ENCODE measurements at places on chromosomes 16 and 17. TPM values are rescaled to one million over a fixed set of nuclear protein-coding genes. Genes with fewer than 3 reads are reported as not detected.

DNA sequence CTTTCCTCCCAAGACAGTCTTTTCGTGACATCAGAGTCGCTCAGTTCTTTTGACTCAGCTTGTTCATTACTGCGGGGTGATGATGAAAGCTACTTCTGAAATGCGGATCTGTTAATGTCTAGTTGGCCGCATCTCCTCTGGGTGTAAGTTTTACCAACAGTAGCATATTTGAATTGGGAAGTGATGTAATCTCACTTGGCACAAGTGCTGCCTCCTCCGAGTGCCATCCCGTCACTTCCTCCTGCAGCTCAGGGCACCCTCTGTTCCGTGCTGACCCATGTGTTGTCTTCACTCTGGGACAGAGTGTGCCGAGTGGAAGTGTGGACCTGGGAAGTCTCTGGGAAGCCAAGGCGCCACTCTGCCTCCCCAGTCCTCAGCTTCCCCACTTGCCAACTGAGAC lies 8.9 kb downstream of the ADAD2 start:
- DNase-seq, result peak; percentile 76

- DNase-seq, result no peak
Observed at GRCh38 chr17:57823469-57824401, 26.1 kb downstream of the MRPS23 start.

- DNase-seq, result no peak
Observed at GRCh38 chr16:74046524-74046923, 250.1 kb upstream of the PSMD7 start.

Gene PERCC1
- total RNA-seq, result not detected

GRCh38 chr17:74458835-74459234 lies 7.6 kb upstream of the CD300A start:
- peak; percentile 9 for DNase-seq

DNA sequence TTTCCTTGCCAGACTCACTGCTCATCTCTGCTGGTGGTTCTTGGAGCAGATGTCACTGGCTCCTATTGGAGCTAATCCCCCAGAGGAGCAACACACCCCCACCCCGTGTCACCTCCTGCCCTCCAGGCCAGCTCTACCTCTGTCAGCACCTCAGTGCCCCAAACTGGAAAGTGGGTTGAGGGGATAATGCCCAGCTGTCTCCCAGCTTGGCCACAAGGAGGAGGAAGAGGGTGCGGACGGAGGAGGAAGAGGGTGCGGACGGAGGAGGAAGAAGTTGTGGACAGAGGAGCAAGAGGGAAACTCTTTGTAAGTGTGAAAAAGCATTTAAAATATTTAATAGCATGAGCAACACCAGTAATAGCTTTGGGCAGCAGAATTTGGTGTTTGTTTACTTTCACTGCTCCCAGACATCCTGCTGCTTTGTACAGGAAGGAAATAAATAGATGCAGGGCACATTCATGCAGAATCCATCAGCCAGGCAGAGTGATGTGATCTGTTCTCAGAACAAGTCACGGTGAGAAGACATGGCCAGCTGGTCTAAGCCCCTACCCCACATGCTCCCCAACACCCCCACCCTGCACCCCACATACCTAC lies 82.5 kb downstream of the C17orf67 start:
- DNase-seq, result no peak

DNA sequence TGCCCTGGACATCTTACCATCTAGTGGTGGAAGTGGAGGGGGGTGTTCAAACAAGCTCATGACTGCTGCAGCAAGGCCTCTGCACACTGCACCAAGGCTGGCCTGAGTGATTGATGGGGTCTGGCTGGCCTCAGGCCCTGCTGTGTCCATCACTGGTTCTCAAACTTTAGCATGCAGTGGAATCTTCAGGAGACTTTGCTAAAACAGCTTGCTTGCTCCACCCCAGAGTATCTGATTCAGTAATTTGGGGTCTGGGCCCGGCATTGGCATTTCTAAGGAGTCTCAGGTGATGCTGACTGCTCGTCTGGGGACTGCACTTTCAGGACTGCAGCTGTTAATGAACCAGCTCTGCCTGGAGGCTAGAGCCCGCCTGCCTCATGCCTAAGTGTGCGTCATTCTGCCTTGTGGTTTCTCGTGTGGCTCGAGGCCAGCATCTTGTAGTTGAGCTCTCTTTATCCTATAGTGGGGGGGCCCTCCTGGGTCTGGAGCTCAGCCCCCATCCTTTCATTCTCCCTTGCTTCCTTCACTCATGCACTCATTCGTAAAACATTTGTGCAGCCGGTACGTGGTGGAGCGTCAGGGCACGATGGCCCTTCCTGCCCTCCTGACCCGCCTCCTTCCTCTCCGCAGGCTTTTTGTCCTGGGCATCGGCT lies 4.1 kb downstream of the MGAT5B start:
- DNase-seq, result peak; percentile 100

DNA sequence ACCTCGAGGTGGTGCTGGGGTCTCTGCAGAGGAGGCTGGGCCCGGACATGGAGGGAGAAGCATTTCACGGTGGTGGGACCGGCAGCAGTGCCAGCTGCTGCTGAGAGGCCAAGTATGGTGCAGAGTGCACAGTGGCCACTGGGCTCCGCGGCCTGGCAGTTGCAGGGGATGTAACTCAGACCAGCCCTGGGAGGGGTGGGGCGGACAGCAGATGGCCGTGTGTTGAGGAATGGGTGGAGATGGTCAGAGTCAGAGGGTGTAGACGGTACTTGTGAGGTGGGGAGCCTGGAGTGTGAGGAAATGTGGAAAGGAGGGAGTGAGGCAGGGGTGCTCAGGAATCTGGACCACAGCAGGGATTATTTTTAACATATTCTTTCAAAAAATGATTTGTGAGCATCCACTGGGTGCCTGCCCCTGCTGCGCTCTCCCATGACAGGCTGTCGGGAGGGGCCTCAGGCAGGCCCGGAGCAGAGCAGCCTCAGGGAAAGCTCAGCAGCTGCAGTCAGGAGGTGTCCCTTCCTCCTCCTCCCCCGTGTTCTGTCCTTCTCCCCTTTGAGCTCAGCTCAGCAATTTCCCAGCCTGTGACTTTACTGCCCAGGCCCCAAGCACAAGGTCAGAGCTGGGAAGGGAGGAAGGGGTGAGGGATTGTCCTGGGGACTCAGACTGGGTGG lies 113.1 kb downstream of the RAP1GAP2 start:
- peak; percentile 32 for DNase-seq

- DNase-seq, result no peak
Observed at GRCh38 chr16:46797501-46797900, 33.5 kb downstream of the C16orf87 start.

Gene ZNF469
- total RNA-seq, result 5.3 TPM

DNA sequence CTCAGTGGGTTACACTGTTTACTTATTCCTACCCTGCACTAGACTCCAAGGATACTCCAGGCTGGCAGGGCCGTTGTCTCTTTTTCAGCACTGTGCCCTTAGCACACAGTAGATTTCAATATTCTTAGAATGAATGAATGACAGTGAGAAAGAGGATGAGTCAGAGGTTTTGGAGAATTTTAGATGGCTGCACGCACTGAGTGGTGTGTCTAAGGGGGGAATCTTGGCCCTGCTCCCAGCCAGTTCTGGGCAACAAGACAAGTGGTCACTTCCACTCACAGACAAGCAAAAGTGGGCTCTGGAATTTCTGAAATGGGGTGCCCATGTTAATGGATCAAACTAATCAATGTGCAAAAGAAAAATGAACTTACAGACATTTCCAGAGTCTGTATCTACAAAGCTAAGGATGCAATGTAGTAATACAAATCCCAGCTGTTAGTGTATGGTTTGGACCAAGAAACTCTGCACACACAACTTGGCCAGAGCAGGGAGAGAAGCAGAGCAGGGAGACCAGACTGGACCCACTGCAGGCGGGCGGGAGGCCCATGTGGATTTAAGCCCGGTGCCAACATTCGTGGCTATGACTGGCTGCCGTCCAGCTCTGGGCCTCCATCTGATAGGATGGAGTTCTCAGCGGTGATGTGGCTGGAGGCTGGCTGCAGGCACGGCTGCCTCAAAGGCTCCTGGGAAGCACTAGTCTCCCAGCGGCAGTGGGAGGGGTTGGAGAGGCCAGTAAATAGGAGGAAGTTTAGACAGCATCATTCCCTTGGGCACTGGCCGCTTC lies 95.6 kb upstream of the CDYL2 start:
- DNase-seq, result peak; percentile 96

- DNase-seq, result no peak
Observed at GRCh38 chr17:7042501-7043181, 1.3 kb downstream of the SLC16A11 start.

Gene MPO
- total RNA-seq, result under 0.01 TPM

DNA sequence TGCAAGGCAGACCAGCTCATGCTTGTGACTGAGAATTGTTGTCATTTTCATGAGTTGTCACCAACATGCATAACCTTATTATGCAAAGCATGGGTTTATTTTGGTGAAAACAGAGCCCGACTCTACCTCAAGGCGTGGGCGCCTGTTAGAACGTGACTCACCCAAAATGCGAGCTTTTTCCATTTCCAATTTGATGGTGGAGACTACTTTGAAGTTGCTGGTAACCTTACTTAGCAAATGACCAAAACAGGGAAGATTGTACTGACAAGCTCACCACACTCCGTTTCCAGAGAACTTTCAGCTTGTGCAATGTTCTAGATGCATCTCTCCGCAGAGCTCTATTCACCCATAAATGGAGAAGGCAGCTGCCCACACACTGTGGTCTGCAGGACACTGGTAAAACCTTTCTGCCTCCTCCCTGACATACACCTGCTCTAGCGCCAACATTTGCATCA lies 284.5 kb downstream of the MAF start:
- DNase-seq, result no peak

Gene MC1R
- total RNA-seq, result 4.7 TPM

- DNase-seq, result no peak
Observed at GRCh38 chr16:22887445-22887844, 73.5 kb downstream of the HS3ST2 start.

DNA sequence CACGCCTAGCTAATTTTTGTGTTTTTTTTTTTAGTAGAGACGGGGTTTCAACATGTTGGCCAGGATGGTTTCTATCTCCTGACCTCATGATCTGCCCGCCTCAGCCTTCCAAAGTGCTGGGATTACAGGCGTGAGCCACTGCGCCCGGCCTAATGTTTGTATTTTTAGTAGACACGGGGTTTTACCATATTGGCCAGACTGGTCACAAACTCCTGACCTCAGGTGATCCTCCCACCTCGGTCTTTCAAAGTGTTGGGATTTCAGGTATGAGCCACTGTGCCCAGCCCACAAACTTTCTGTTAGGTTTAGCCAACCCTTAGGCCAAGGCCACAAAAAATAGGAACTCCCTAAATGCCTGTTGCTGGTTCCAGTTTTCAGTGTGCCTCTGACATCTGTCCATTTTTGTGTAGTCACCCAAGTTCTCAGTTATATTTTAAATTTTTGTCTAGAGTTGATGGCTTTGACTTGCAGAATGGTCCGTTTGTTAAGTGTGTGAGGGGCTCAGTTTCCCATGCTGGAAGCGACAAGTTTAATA lies 12.7 kb downstream of the CCL16 start:
- DNase-seq, result no peak

Gene CA5A
- not detected for total RNA-seq

DNA sequence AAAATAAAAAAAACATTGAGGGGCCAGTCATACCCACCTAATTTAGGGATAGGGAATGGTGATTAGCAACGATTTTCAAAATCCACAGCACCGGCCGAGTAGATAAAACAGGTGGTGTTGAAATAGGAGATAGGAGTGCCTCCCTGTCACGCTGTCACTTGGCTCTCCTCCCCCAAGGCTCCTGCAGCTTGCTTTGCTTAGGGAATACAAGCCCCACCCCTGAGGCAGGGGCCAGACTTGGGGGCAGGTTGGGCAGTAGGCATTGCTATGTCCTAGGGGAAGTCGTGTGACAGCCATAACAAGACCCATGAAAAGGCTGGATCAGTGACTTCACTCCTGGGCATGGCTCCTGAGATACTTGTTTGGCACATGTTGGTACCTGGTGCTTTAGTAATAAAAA lies 25.8 kb downstream of the POLR2A start:
- DNase-seq, result no peak

Gene GP1BA
- not detected for total RNA-seq

GRCh38 chr17:27882162-27882840 lies 10.9 kb downstream of the LYRM9 start:
- DNase-seq, result no peak

Gene GLG1
- 215 TPM for total RNA-seq

DNA sequence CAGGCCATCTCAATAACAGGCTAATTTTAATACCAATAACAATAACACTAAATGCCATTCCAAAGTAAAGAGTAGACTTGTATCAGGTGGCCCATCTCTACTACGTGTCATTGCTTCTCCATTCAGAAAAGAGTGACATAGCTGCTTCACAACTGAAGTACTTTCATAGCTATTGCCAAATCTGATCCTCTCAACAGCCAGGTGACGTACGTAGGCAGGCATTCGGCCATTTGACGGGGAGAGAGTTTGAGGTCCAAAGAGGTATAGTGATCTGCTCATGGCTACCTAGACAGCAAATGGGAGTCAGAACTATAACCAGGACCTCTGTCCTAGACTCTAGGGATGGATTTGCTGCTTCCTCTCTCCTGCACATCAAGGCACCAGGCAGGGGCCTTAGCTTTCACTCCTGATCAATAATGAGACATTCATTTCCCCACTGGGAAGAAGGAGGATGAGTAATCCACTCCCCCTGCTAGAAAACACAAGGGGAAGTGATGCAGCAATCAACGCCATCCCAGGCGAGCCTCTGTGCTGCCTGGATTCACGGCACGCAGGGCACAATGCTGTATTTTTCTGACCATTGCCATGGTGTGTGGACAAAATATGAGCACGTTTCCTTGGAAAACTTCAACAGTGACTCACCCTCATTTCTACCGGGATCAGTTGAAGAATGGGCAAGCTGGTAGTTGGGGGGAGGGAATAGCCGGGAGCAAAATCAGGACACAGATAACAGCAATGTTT lies 80.9 kb downstream of the SPACA3 start:
- DNase-seq, result no peak

GRCh38 chr17:71023249-71024030 lies 854.1 kb downstream of the KCNJ2 start:
- no peak for DNase-seq

DNA sequence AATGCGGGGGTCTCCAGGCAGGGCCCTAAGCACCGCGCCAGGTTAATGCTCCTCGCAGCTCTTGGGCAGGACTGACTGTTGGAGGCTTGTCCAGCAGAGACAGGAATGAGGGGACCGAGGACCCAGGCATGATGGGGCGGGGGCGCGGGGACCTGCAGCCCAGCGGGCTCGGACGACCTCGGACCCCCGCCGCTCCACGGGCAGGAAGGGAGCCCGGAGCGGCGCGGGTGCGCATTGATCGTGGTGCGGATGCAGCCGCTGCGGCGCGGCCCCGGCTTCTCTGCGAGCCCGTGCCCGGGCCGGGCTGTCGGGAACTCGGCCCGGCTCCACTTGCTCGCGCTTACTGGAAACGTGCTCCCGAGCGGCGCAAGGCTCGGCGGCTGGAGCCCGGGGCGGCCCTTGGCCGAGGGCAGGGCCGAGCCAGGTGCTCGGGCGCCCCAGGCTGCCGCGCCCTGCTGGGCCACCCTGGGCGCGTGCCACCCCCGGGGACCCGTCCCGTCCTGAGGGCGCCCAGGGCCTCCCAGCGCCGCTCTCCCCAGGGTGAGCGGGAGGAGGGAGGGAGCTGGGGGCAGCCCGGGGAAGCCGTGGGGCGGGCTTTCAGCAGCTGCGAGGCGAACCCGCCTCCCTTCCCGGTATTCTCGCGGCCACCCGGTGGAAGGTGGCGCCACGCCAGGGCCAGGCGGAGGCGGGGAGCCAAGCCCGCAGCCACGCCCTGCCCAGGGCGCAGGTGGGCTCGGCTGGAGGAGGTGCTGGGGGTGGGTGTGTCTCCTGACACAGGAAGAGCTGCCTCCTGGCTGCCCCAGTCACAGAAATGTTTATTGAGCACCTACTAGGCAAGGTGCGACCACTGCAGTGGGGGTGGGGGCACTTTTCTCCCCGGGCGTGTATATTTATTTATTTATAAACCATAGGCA lies 45.9 kb downstream of the SOCS3 start:
- DNase-seq, result peak; percentile 98

Measured in osteoblast (primary cell).